Calu3 (cell line): ENCODE measurements at places on chromosomes 5 and 9.

DNA sequence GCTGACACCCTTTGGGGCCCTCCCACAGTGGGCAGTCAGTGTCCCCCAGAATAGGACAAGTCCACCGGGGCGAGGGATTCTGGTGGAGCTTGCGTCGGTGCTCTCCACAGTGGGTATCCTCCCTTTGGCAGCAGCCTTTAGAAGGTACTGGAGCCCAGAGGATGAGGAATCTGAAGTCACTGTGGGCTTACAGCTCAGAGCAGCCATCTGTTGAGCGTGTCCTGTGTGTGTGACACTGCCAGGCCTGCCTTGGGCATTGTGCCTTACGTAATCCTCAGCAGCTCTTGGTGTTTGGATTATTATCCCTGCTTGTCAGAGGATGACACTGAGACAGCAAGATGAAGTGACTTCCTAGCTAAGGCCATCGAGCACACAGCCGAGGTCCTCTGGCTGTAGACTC is 12.6 kb downstream of the URM1 start:
- no peak for DNase-seq

DNA sequence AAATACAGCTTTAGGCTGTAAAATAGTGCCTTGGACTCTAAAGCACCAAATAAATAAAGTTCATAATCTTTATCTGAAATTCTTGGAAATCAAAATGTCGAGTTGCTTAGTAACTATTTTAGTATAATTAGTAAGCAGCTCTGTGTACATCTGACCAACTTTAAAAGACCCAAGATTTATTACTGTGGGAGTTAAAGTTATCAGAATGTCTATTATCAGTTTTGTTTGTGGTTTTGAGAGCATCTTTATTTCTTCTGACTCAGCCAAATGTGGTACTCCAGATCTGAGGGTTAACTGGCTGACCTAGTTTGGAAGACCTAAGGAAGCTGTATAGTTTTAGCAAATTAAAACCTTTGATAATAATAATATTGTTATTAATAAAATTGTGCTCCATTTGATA is 81.2 kb downstream of the PRLR start:
- DNase-seq: no peak

- DNase-seq: no peak
Observed at GRCh38 chr5:56822981-56823380, 7.6 kb downstream of the MAP3K1 start.

DNA sequence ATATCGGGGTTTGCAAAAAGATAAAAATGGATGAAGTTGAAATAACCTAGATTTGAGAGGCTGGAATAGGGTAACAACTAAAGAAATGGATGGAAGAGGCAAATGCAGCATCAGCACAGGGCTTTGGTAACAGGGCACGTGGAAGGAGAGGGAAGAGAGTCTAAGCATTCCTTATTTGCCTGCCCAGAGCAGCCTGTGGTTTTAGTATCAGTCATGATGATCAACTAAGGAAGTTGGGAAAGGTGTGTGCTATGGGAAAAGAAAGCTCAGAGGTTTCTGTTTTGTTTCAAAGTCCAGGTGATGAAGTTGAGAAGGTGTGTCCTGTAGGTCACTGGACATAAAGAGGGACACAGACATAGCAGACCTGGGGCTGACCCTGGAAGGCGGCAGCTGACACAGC is 28.8 kb downstream of the GAS1 start:
- no peak for DNase-seq

GRCh38 chr9:2872250-2872930 is 28.5 kb upstream of the PUM3 start:
- peak; percentile 2 for DNase-seq

DNA sequence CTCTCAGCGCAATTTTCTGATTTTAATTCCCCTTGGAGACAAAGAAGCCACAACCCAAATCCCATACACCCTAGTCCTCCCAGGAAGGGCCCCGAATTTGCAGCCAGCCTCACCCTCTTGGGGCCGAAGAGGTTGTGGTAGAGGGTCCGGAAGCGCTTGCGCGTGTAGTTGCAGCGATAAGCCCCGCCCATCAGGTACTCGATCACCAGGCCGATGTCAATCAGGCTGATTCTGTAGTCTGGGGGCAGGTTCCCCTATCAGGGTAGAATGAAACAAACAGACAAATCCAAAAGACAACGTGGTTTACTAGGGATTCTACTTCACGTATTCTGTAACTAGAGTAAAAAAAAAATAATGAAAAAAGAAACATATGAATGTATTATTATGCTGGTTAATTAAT is 210.6 kb upstream of the KLF9 start:
- no peak for DNase-seq

DNA sequence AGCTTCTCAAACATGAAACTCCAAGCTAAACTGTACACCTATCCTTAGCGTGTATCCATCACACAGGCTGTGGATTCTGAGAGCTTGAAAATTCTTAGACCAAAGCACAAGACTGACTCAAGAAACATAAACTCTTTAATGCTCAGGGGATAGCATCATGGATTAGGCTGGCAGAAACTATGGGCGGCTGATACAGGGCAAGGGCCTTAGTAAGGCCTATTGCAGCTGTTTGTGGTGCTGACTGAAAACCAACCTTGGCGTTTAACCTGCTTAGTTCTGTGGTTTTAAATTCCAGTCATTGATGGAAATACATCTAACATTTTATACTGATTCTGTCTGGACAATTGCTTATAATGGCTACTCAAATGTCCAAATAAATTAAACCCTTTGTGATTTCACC is 183.7 kb downstream of the TLR4 start:
- no peak for DNase-seq
